ENCODE measurements at places on chromosomes 2 and 18.

DNA sequence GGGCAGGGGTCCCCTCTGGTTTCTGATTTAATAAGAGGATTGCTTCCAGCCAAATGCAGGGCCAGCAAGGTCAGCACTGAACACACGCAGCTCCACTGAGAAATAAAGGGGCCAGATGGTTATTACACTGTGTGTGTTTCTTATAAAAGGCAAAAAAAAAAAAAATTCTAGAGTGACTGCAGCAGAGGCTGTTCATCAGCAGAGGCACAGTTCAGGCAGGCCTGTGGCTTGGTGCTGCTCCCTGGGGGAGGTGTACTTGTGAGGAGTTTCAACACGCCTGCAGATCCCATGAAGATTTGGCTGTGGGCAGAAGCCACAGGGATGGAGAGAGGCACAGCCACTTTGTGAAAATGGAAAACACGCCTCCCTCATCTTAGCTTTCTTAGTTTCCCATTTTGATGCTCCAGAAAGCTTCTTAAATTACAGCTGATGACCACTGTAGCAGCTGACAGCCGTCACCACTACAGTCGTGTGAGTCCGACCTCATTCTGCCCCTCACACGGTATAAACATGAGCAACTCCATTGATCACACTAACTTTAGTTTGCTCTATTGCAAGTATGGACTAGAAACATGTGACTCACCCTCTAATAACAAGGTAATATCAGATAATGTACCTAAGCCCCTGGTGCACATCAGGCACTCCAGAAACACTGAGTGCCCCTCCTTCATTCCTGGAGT, 726.5 kb upstream of the RAB6C start:
- H3K4me3 ChIP-seq = no peak overlapping the region
- no peak for DNase-seq
- no peak overlapping the region for H3K27ac ChIP-seq
- H3K4me1 ChIP-seq = no peaks in the 10 kb centered on the region
- no peaks in the 10 kb centered on the region for H3K36me3 ChIP-seq
- H3K27me3 ChIP-seq = no peaks in the 10 kb centered on the region

- H3K4me3 ChIP-seq = no peak overlapping the region
- no peaks in the 10 kb centered on the region for H3K27me3 ChIP-seq
Observed at GRCh38 chr2:12971581-12972365, 255.0 kb downstream of the TRIB2 start.

DNA sequence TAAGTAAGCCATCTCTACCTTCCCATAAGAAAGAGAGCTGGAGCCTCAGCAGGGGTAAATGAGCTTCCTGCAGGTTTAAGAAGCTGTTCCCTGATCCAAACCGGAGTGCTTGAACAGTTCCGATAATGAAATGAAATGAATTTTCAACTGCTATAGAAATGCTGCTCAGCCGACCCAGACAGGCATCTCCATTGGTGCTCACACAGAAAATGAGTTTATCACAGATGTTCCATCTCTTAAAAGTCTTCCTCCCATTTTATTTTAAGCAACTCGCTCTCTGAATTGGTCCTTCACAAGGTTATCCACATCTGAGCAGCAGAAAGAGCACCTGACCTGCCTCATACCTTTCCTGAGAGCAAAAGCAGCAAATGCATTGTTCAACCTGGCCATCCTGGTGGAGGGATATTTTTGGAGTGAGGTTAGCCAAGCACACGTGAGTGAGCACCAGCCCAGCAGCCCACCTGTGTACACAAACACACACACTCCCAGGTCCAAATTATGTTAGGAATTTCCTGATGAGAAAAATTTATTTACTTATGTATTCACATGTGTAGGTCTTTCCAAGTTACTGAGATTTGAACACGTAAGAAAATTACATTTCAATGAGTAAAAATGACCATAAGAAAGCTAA, 42.2 kb upstream of the CCDC68 start:
- H3K27me3 ChIP-seq = no peaks in the 10 kb centered on the region
- H3K4me1 ChIP-seq = peaks cover 5% of the 10 kb centered on the region
- H3K27ac ChIP-seq = peak overlapping the region; percentile 12
- no peak overlapping the region for H3K4me3 ChIP-seq
- DNase-seq = peak; percentile 24
- no peaks in the 10 kb centered on the region for H3K36me3 ChIP-seq

DNA sequence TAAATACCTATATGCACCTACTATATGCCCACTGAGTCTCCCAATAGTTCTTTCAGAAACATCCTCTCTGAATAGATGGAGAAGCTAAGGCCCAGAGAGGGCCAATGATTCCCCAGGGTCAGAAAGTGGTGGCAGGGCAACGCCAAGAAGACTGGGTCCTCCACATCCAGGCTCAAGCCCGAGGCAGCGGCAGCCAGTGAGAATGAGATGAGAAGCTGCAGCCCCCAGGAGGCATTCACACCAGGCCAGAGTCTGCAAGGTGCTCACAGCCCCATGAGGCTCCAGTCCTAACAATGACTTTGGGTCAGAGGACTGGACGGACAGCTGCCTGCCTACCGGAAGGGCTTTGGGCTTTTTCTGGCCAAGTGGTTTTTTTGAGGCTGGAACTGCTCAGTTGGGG, 3.5 kb downstream of the TEX261 start:
- peaks cover 30% of the 10 kb centered on the region for H3K4me1 ChIP-seq
- DNase-seq = no peak
- no peaks in the 10 kb centered on the region for H3K27me3 ChIP-seq
- H3K4me3 ChIP-seq = no peak overlapping the region

- no peak overlapping the region for H3K4me3 ChIP-seq
- H3K27me3 ChIP-seq = no peaks in the 10 kb centered on the region
- no peaks in the 10 kb centered on the region for H3K36me3 ChIP-seq
- DNase-seq = no peak
- no peaks in the 10 kb centered on the region for H3K4me1 ChIP-seq
- no peak overlapping the region for H3K27ac ChIP-seq
Observed at GRCh38 chr2:32732912-32733472, 105.1 kb downstream of the TTC27 start.

DNA sequence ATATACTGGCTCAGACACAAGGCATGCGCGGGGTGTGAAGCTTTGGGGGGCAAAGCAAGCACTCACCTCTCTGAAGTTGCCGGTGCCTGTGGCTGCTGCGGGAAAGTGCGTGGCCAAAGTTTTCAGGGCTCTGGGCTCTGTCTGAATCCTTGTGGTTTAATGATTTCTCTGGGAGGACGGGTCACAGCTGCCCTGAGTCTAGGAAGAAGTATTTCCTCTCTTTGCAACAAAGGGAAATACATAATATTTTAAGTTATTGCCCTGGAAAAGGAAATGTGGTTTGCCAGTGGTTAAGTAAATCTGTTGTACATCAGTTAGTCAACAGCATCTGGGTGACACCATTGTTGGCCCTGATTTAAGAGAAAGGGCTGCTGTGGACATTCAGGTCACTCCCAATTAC, 56.7 kb upstream of the ZDBF2 start:
- H3K27me3 ChIP-seq = no peaks in the 10 kb centered on the region
- H3K27ac ChIP-seq = no peak overlapping the region
- no peak for DNase-seq
- no peak overlapping the region for H3K4me3 ChIP-seq

DNA sequence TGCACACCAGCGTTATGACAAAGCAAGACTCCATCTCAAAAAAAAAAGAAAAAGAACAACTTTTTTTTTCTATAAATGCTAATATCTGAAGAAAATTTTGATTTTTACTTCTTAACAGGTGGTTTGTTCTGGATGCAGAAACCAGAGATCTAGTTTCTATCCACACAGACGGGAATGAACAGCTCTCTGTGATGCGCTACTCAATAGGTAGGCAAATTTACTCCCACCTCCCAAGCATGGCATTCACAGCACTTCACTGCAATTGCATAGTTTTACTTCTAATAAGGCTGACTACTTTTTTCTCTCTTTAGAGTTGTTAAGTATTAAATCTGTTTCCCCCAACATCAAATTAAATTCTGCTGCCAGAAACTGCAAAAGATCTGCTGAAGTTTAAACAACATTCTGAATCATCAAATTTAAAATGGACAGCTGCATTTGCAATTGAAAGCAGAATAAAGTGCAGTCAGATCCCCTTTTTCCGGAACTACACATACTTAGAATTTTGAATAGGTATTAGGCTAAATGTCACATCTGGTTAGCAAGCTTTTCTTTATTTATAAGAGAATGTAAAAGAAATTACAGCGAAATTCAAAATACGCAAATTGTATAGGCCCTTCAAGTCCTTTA, 45.1 kb downstream of the COX7A2L start:
- DNase-seq = no peak
- H3K27ac ChIP-seq = no peak overlapping the region
- peaks cover 7% of the 10 kb centered on the region for H3K4me1 ChIP-seq

- no peaks in the 10 kb centered on the region for H3K36me3 ChIP-seq
- H3K4me3 ChIP-seq = no peak overlapping the region
- no peaks in the 10 kb centered on the region for H3K27me3 ChIP-seq
Observed at GRCh38 chr18:22542406-22542835, 124.7 kb upstream of the CTAGE1 start.

- DNase-seq = no peak
- no peaks in the 10 kb centered on the region for H3K27me3 ChIP-seq
- H3K27ac ChIP-seq = no peak overlapping the region
- H3K4me1 ChIP-seq = peaks cover 2% of the 10 kb centered on the region
Observed at GRCh38 chr2:55087501-55087900, 37.2 kb upstream of the RTN4 start.

GRCh38 chr2:54321047-54321446, 65.0 kb upstream of the TSPYL6 start:
- H3K27me3 ChIP-seq = no peaks in the 10 kb centered on the region
- DNase-seq = no peak
- H3K4me3 ChIP-seq = no peak overlapping the region
- no peaks in the 10 kb centered on the region for H3K36me3 ChIP-seq
- H3K27ac ChIP-seq = no peak overlapping the region

DNA sequence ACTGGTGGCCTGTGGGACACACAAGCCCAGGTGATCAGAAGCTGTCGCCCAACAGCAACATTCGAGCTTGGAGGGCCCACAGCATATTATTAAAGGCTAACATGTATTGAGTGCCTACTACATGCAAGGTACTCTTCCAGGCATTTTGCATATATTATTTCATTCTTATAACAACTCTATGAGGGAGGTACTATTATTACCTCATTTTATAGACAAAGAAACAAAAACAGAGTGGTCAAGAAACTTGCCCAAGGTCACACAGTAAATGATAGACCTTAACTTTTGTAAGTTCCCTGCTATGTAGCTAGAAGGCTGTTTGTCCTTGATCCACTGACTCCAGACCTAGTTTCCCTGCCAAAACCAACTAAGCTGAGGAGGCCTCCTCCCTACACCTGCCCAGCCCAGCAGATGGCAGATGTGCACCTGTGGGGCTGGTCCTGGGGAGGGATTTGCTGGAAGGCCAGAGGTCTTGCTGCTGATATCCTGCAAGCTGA, 35.7 kb downstream of the KANSL3 start:
- H3K27ac ChIP-seq = no peak overlapping the region
- no peaks in the 10 kb centered on the region for H3K4me1 ChIP-seq
- no peak overlapping the region for H3K4me3 ChIP-seq

DNA sequence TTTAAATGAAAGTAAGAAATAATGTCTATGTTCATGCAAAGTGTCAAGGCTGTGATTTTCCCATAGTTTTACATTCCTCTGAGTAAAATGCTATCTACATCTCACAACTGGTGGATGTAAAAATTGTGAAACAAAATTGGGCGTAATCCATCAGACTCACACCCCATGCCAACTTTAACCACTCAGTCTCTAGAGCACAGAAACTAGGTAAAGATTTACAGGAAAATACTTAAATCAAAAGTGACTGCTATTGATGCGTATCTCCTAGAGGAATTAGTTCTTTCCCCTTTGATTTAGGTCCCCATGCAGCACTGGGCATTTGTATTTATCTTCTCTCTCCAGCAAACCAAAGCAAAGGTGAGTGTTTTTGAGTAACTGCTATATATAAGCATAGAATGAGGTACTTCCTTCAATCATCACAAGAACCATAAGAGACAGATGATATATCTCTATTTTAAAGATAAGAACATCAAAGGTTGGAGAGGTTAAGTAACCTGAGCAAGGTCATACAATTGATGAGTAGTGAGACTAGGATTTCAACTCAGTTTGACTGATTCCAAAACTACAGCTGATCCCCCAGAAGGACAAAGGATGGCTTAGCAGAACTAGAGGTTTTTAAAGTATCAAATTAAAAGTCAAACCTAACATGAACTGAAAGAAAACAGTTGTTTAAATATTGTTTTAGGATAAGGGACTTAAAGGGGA, 594.0 kb upstream of the ACVR2A start:
- no peaks in the 10 kb centered on the region for H3K36me3 ChIP-seq
- H3K27ac ChIP-seq = no peak overlapping the region
- DNase-seq = no peak

- no peak overlapping the region for H3K4me3 ChIP-seq
- no peak overlapping the region for H3K27ac ChIP-seq
- peaks cover 34% of the 10 kb centered on the region for H3K36me3 ChIP-seq
- H3K4me1 ChIP-seq = no peaks in the 10 kb centered on the region
- DNase-seq = no peak
Observed at GRCh38 chr2:127259355-127259754, 34.6 kb downstream of the ERCC3 start.
